ENCODE measurements at places on chromosomes 11 and 22.

DNA sequence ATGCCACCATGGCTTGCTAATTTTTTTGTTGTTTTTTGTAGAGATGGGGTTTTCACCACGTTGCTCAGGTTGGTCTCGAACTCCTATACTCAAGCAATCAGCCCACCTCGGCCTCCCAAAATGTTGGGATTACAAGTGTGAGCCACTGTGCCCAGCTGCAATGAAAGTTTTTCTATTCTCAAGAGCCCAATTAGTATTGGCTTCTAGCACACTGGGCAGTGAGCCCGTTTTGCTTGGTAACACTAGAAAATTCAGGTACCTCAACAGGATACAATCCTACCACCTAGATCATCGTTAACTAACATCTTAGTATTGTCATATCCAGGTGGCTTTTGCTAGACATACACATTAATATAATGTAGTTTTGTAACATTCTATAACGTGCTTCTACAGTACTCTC, 19.0 kb downstream of the SEC14L3 start:
- DNase-seq = no peak

- no peak for DNase-seq
These were observed 4.0 kb downstream of the APOL4 start for GRCh38 chr22:36197514-36198146.

GRCh38 chr22:22884010-22884887, 3.4 kb upstream of the IGLL5 start:
- peak; percentile 5 for DNase-seq

DNA sequence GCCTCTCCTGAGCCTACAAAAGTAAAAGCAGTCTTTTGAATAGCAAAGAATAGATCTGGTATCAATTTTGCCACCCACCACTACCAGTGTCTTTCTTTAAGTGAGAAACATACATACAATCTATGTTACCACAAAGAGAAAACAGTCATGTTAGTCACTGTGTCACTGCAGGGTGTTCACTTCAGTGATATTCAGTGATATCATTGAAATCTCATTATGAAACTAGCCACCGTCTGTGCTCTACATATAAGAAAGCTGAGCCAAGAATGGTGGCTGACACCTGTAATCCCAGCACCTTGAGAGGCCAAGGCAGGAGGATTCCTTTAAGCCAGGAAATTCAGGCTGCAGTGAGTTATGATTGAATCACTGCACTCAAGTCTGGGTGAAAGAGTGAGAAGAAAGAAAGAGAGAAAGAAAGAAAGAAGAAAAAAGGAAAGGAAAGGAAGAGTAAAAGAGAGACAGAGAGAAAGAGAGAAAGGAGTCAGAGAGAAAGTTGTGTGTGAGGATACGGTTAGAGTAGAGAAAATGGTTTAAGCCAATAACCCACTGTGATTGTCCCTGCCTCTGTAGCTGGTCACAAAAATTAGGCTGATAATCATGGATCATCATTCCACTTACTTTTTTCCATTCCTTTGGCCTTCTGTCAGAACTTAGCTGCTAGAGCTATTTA, 847.1 kb downstream of the FAM181B start:
- DNase-seq = no peak

DNA sequence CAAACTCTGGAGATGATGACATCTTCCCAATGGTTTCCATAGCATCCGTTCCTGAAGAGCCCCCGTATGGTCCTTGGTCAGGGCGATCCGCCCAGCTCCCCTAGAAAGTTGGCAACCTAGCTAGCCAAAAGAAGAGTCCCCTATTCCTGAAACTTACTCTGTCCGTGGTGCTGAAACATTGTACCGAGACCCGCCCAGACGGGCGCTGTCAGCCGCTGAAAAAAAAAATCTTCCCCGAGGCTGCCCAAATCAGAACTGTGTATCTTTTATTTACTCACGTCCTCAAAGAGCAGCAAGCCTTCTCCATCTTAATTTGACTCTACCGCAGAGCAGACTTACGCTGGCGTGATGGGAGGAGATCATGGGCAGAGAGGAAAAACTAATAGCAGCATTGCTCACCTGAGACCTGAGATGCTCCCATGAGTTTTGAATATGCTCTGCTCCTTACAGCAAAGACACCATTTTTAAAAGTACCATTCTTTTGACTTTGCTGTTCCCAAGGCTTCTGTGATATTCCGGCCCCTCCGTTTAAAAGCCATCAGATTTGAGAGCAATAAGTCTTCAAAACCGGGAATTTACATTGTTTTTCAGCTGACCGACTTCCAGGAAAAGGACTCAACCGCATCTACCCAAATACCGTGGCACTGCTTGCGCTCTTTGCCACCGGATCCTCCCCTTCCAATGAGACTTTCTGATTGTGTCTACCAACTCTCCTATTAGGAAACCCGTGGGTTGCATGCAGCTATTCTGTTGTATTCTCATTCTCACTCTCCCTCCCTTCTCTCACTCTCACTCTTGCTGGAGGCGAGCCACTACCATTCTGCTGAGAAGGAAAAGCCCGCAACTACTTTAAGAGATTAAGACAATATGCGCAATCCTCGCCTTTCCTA, at the start of gene SLC17A6:
Gene SLC17A6, plus strand, starts transcription at position 786 of the 890 bp plus-strand sequence. CDS start 153 bp downstream, outside the sequence.
- no peak for DNase-seq

All from AG09319 (cell line).